ENCODE measurements at places on chromosomes 16 and 17. TPM values are rescaled to one million over a fixed set of nuclear protein-coding genes. Genes with fewer than 3 reads are reported as not detected.
A peak's percentile ranks its signal among the peaks of the same experiment; 100 is the strongest.

The CDH5 gene
- polyA plus RNA-seq = 10.1 TPM

The CACNA1H gene
- 12.8 TPM for polyA plus RNA-seq

GRCh38 chr17:28370035-28370743 lies at the start of gene VTN:
Gene VTN, minus strand, starts transcription at chr17:28370307. Its CDS starts 104 bp downstream, at chr17:28370203.
- H3K36me3 ChIP-seq = no peaks in the 10 kb centered on the region
- peak; percentile 83 for DNase-seq
- no peaks in the 10 kb centered on the region for H3K27me3 ChIP-seq
- peak within 1 kb of the TSS; percentile 75 for H3K27ac ChIP-seq
- peaks cover 28% of the 10 kb centered on the region for H3K4me1 ChIP-seq
- H3K4me3 ChIP-seq = peak within 1 kb of the TSS; percentile 54

DNA sequence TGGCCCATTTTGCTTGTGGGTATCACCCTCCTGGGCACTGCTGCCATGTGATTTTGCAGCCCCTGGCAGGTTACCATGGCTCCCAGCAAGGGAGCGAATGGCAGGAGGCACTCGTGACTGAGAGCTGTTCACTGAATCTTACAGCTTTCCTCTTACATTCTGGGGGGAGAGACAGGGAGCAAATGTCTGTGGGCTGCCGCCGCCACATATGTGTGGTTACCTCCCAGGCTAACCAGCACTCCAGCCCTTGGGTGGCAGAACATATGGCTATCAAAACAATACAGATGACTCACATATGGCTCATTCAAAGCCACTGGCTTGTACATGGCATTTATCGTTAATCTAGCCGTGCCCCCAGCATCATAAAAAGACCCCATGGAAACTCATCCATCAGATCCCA lies 19.8 kb downstream of the GTF3C1 start:
- no peak overlapping the region for H3K27ac ChIP-seq
- no peak for DNase-seq
- no peaks in the 10 kb centered on the region for H3K27me3 ChIP-seq
- no peaks in the 10 kb centered on the region for H3K4me1 ChIP-seq
- peaks cover 34% of the 10 kb centered on the region for H3K36me3 ChIP-seq

The RAMP2 gene
- 26.5 TPM for polyA plus RNA-seq

- H3K27ac ChIP-seq = no peak overlapping the region
- no peak for DNase-seq
- H3K4me3 ChIP-seq = no peak overlapping the region
- no peaks in the 10 kb centered on the region for H3K27me3 ChIP-seq
Observed at GRCh38 chr17:57649731-57650484, 95.2 kb downstream of the CCDC182 start.

DNA sequence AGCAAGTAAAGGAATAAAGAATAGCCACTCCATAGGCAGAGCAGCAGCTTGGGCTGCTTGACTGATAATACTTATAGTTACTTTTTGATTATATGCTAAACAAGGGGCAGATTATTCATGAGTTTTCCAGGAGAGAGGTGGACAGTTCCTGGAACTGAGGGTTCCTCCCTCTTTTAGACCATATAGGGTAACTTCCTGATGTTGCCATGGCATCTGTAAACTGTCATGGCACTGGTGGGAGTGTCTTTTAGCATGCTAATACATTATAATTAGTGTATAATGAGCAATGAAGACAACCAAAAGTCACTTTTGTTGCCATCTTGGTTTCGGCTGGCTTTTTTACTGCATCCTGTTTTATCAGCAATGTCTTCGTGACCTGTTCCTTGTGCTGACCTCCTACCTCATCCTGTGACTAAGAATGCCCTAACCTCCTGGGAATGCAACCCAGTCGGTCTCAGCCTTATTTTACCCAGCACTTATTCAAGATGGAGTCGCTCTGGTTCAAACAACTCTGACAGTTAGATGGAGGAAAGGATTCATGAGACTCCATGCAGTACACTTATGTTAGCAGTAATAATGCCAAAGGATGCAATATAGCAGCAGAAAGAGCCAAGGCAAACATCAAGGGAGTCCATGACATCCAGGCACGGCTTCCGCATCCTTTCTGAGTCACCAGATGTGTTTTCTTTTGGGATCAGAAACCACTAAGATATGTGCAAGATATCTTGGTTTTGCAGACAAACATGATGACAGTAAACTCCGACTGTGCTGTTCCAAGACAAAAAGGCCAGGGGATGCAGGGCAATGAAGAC lies 55.8 kb upstream of the B4GALNT2 start:
- H3K4me3 ChIP-seq = no peak overlapping the region
- no peaks in the 10 kb centered on the region for H3K4me1 ChIP-seq
- DNase-seq = no peak
- H3K36me3 ChIP-seq = no peaks in the 10 kb centered on the region
- no peak overlapping the region for H3K27ac ChIP-seq

DNA sequence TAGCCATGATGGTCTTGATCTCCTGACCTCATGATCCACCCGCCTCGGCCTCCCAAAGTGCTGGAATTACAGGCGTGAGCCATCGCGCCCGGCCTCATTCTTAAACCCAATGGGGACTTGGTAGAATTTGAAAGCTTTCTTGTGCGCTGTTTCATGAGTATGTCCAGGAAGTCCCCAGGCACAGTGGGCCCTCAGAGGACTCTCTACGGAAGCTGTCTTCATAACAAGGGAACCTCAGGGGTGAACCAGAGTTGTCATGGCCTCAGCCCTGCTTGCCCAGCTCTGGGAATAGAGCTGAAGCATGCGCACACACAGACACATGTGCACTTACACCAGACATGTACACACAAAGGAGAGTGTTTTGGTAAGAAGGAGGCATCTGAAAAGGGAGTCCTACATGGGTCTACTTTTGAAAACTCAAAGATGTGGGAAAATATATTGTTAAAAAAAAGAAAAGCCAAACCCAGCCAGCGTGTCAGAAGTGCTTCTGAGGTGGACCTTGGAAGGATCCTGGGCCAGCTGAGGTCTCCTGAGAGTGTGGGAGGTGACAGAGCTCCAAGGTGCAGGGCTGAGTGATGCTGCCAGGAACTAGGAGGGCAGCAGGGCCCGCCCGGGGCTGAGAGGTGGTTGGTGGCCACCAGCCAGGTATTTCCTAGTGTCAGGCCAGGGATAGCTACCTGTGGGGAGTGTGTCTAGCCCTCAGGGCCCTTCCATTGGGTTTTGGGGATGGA lies 54.6 kb downstream of the EPN2 start:
- no peak overlapping the region for H3K27ac ChIP-seq
- no peaks in the 10 kb centered on the region for H3K36me3 ChIP-seq
- no peaks in the 10 kb centered on the region for H3K27me3 ChIP-seq
- H3K4me1 ChIP-seq = no peaks in the 10 kb centered on the region
- H3K4me3 ChIP-seq = no peak overlapping the region
- no peak for DNase-seq

The CLEC19A gene
- polyA plus RNA-seq = not detected

GRCh38 chr17:32739722-32740121 lies 137.2 kb downstream of the MYO1D start:
- no peak for DNase-seq
- H3K36me3 ChIP-seq = no peaks in the 10 kb centered on the region
- H3K4me1 ChIP-seq = no peaks in the 10 kb centered on the region

DNA sequence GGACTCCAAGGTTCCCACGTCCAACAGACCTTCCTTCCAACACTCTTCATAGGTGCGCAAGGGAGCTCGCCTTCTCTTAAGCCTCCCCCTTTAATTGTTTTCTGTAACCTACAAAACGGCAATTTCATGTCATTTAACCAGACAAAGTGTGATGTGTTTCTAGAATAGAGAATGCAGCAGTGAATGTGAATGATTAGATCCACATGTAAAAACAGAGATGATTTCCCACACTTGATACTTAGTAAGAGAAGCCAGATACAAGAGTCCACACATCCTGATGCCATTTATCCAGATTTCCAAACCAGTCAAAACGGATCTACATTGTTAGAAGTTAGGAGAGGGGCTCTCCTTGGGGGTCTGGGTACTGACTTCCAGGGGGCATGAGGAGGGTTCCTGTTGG lies 89.3 kb downstream of the IRF8 start:
- no peaks in the 10 kb centered on the region for H3K27me3 ChIP-seq
- no peak for DNase-seq
- no peaks in the 10 kb centered on the region for H3K4me1 ChIP-seq

DNA sequence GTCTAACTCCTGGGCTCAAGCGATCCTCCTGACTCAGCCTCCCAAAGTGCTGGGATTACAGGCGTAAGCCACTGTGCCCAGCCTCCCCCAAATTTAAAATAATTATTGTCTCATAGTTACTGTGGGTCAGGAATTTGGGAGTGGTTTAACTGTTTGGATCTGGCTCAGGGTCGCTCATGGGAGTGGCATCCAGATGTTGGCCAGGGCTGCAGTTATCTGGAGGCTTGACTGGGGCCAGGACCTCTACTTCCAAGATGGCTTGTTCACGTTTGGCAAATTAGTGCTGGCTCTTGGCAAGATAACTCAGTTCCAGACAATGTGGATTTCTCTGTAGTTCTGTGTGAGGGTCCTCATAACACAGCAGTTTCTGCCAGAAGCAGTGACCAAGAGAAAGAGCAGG lies 8.0 kb downstream of the TEN1 start:
- H3K27me3 ChIP-seq = no peaks in the 10 kb centered on the region
- no peak for DNase-seq
- peaks cover 21% of the 10 kb centered on the region for H3K4me1 ChIP-seq
- no peak overlapping the region for H3K4me3 ChIP-seq
- no peaks in the 10 kb centered on the region for H3K36me3 ChIP-seq

GRCh38 chr17:27526604-27527002 lies 70.4 kb downstream of the KSR1 start:
- no peak overlapping the region for H3K4me3 ChIP-seq
- no peak for DNase-seq
- H3K27ac ChIP-seq = peak overlapping the region; percentile 58
- no peaks in the 10 kb centered on the region for H3K36me3 ChIP-seq
- peaks cover 46% of the 10 kb centered on the region for H3K4me1 ChIP-seq

GRCh38 chr17:1073241-1073962 lies 76.5 kb downstream of the TIMM22 start:
- no peaks in the 10 kb centered on the region for H3K27me3 ChIP-seq
- H3K36me3 ChIP-seq = no peaks in the 10 kb centered on the region
- no peaks in the 10 kb centered on the region for H3K4me1 ChIP-seq
- H3K27ac ChIP-seq = no peak overlapping the region
- no peak overlapping the region for H3K4me3 ChIP-seq

DNA sequence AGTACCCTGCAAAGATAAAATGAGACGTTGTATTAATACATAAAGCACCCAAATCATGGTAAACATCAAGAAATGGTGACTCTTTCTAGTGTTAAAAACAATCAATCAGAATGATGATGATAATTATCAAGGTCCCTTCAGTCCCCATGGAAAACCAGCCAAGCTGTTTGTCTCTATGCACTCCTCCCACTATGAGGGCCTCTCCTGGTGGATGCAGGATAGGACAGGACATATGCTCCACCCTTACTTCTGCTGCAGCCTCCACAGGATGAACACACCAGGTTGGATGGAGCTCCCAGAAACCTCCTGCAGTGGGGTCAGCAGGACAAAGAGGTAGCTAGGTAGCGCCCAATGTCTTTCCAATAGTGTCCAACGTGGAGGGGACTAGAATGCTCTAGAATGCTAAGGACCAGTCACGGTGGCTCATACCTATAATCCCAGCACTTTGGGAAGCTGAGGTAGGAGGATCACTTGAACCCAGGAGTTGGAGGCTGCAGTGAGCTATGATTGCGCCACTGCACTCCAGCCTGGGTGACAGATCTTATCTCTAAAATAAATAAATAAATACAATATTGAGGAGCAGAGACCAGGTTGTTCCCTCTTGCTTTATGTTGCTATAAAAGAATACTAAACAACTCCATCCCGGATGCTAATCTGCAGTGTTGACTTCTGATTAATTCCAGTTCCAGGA lies 9.9 kb upstream of the KDM8 start:
- H3K36me3 ChIP-seq = no peaks in the 10 kb centered on the region
- no peaks in the 10 kb centered on the region for H3K27me3 ChIP-seq
- H3K4me3 ChIP-seq = no peak overlapping the region
- peaks cover 16% of the 10 kb centered on the region for H3K4me1 ChIP-seq
- H3K27ac ChIP-seq = no peak overlapping the region

The SHISA6 gene
- 1.3 TPM for polyA plus RNA-seq

The MT4 gene
- polyA plus RNA-seq = not detected

The CD19 gene
- 0.08 TPM for polyA plus RNA-seq

The SGCA gene
- 3.0 TPM for polyA plus RNA-seq

- no peak overlapping the region for H3K4me3 ChIP-seq
- no peak overlapping the region for H3K27ac ChIP-seq
- no peaks in the 10 kb centered on the region for H3K4me1 ChIP-seq
- H3K36me3 ChIP-seq = no peaks in the 10 kb centered on the region
- DNase-seq = no peak
Observed at GRCh38 chr16:47036201-47036600, 62.7 kb upstream of the DNAJA2 start.

The BAIAP3 gene
- polyA plus RNA-seq = 47.4 TPM

DNA sequence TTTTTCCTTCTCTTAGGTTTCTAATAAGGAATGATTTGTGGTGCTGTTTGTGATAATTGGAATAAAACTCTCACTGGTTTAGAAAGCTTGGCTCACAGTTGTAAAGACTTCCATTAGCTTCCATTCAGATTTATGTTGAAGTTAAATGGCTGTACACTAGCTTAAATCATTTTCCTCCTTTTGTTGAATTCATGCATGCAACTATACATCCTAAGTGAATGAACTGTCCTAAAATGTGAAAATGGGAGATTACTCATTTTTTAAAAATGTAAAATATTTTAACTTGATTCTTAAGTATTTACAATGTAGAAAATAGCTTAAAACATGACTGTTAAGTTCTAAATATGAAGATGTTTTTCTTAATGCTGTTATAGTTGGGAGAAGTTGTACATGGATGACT lies 15.2 kb downstream of the PRKCA start:
- H3K27me3 ChIP-seq = no peaks in the 10 kb centered on the region
- no peak overlapping the region for H3K27ac ChIP-seq
- no peaks in the 10 kb centered on the region for H3K36me3 ChIP-seq
- no peak for DNase-seq

The TEDC2 gene
- 1.4 TPM for polyA plus RNA-seq

The TBX21 gene
- polyA plus RNA-seq = 0.09 TPM

The ADAD2 gene
- 2.4 TPM for polyA plus RNA-seq

Measured in pancreas (tissue), 10 donors.